ENCODE measurements at places on chromosomes 3 and 15.

DNA sequence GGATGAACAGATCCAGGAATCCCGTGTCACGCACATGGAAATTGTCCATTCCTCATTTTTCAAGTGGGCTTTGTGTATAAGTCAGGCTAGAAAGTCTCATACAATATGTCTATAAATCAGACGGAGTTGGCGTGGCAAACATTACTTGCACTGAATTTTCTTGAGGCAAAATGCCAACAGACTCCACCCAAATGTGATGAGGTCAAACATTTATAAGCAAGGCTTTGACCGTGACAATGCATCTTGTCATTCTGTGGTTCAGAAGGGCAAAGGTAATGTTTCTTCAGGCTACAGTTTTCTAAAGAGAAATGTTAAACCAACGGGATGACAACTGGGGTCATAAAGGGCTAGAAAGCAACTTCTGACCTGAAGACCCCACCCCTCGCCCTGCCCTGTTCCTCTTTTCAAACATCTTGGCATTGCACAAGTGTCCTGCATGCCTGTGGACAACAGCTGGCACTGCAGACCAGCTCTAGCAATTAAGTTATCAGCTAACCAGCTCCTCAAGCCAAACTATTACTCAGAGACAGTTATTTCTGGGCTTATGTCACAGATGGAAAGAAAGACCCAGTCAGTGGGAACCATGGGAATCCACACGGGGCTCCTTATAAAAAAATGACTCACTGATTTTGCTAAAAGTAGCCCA, 36.5 kb upstream of the SPTBN5 start:
- H3K27me3 ChIP-seq = no peaks in the 10 kb centered on the region
- DNase-seq = no peak

DNA sequence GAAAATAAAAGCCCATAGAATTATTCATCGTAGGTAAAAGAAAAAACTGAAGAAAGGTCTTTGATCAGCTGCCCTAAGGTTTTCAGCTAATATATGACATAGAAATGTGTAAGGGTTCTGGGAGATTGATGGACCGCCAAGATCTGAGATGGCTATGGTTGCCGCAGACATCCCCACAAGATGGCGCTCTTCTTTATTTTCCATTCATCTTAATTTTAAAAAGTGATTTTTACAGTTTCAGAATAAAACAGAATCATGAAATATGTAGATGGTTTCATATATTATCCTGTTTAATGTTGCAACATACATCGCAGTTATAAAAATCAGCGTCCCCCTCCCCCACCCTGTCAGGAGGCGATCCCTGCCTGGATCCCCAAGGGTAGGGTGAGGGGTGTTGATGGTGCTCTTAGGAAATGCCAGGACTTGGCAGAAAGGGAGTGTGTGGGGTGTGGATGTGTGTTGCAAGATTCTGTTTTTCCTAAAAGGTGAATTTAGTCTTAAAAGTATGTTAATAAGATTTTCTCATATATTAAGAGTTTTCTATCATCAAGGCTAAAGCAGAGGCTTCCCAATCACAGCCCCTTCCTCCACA, 68.8 kb downstream of the ANXA2 start:
- peaks cover 8% of the 10 kb centered on the region for H3K27me3 ChIP-seq
- peak; percentile 56 for DNase-seq
- no peak overlapping the region for H3K27ac ChIP-seq
- H3K36me3 ChIP-seq = no peaks in the 10 kb centered on the region
- no peak overlapping the region for H3K4me3 ChIP-seq

GRCh38 chr3:184846496-184846895, 34.5 kb downstream of the VPS8 start:
- no peak overlapping the region for H3K4me3 ChIP-seq
- no peaks in the 10 kb centered on the region for H3K4me1 ChIP-seq
- H3K27ac ChIP-seq = no peak overlapping the region
- H3K36me3 ChIP-seq = peaks cover 25% of the 10 kb centered on the region
- no peak for DNase-seq
- H3K27me3 ChIP-seq = no peaks in the 10 kb centered on the region

DNA sequence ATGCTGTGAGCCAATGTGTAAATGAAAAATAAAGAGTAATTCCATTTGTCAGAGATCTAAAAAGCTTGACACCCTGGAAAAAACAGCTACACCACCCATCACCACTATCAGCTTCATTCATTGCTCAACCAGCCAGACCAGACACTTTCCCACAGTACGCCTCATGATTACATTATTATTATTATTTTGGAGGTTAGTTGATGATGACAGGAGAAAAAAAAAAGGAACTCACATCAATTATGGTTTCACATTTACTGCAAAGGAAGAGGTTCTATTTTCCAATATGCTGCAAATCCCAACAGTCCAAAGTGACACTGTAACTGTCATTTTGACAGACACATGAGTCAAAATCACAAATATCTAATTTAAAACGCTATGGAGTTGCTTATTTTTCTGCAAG, 134.7 kb upstream of the TSC22D2 start:
- DNase-seq = no peak
- no peak overlapping the region for H3K27ac ChIP-seq
- no peaks in the 10 kb centered on the region for H3K4me1 ChIP-seq
- no peak overlapping the region for H3K4me3 ChIP-seq
- H3K36me3 ChIP-seq = no peaks in the 10 kb centered on the region

Measured in common myeloid progenitor, CD34-positive (primary cell).